ENCODE measurements at places on chromosomes 5 and 9.

DNA sequence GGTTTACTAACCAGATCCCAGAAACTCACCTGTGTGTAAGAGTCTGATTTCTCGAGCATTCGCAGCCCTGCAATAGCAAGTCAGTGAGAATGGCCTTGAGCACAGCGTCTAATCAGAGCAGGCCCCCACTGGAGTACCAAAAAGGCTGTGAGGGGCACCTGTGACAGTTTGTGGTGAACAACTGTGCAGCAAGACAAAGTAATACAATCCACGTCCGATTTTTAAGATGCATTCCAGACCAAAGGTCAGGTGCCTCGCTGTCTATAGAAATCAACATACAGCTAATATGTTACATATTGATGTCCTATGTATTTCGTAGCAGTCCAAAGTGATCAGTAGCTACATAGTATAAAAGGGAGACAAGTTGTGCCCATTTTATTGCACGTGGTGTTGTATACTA, 55.7 kb upstream of the BOD1 start:
- DNase-seq: no peak

DNA sequence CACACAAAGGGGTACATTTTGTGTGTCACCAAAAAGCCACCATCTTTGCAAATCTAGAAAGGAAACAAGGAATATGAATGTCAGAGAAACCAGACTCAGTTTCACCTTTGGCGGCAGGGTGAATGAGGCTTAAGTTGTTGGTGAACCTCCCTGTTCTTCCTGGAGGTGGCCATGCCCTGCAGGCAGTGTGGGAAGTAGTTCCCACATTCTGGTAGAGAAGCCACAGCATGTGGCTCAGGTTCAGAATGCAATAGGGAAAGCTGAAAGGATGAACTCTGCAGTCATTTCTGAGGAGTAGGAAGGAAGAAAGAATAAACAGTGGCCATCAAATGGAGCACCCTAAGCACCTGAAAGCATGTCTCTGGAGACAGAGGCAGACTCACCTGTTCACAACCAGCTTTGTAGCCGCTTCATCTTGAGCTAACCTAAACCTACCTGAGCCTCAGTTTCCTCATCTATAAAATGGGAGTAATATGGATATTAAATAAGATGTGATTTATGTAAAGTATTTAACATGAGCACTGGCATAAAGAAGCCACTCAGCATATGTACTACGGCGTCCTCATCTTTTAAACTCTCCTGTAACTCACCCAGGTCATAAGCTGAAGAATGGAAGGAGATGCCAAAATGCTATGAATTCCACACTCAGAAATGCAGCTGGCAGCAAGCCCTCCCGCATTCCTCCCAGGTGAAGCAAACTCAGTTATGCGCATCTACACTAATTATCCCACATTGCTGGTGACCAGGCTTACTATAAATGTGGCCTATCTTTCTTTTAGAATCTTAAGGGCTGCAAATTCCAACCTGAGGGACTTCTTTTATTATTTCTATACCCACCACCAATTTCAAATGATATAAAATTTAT, 86.0 kb downstream of the ZNF608 start:
- DNase-seq: no peak

DNA sequence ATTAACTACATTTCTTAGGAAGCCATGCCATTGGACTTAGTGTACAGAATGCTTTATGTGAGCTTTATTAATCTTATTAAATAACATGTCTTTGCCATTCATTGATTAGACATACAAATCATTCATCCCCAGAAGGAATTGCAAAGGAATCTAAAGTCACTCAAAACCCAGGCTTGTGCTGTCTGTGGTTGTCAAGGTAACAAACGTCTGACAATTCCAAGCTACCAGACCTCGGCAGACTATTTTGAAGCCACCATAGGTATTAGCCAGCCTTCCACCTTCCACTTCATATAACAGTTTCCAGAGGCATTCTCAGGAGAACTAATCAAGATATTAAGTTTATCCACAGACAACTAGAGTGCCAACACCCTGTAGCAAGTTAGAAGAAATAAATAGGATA, 135.2 kb upstream of the TUSC1 start:
- no peak for DNase-seq

DNA sequence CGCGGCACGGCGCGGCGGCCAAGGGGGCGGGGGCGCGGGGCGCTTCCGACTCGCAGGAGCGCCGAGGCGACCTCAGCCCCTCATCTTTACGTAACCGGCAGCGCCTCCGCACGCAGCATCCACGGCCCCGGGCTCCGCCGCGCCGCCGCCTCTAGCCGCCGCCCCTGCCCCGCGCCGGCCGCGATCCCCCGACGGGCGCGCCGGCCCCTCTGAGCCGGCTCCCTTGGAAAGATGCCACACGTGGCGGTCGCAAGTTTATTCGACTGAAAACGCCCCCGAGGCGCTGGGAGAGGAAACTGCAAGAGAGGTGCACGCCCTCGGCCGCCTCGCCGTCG, 1.0 kb downstream of the KLF9 start:
- no peak for DNase-seq

GRCh38 chr9:130112538-130113151, 58.9 kb downstream of the GPR107 start:
- DNase-seq: no peak

DNA sequence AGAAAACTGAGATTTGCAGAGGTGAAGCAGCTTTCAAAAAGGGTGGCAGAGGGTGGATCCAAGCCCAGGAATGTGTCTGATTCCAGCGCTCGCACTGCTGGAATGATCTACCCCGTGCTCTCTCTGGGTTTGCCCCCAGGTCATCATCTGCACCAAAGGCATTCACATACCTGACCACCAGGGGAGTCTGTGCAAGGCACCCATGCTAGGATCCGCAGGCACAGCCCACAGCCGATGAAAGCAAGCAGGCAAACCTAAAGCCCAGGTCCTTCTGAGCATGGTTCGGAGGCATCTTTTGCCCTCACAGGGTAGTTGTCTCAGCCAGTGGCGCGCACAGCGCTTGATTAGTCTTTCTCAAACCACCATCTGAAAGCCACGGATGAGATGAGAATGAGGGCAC, 56.6 kb downstream of the TEK start:
- no peak for DNase-seq

DNA sequence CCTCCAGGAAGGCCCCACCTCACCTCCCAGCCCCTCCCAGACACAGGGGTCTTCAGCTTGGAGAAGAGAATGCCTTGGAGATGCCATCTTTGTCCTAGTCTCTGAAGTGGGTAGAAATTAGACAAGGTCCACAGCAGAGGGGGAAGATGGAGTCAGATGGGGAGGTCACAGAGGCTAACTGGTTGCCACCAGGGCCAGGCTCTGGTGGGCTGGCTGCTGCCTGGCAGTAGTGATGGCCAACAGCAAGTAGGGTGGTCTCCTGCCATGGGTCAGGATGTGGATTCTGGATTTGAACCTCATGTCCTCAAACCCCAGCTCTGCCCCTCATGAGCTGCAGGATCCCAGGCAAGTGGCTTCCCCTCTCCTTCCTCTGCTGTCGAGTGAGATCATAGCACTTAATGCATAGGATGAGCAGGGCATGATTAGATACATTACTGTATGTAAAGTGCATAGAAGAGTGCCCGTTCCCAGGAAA, 38.7 kb upstream of the NEK6 start:
- DNase-seq: no peak

- no peak for DNase-seq
Measured at GRCh38 chr5:143051244-143052058, 281.3 kb downstream of the ARHGAP26 start.

GRCh38 chr5:34043099-34043876, at the start of gene C1QTNF3:
TSS of gene C1QTNF3 (minus strand) at chr5:34043213. CDS start at chr5:34043125, 88 bp downstream.
- peak; percentile 83 for DNase-seq

GRCh38 chr9:70020217-70020616, 23.4 kb upstream of the MAMDC2 start:
- no peak for DNase-seq

- no peak for DNase-seq
Measured at GRCh38 chr9:136352682-136353081, 10.9 kb downstream of the DNLZ start.

DNA sequence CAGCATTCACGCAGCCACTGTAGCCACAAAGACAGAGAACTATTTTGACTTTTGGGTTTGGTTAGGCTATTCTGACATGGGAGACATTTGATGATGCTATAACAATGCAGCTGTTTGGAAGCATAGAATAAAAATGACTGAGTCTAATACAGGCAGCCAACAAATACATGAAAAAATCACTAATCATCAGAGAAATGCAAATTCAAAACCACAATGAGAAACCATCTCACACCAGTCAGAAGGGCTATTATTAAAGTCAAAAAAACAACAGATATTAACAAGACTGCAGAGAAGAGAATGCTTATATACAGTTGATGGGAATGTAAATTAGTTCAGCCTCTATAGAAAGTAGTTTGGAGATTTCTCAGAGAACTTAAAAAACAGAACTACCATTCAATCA, 107.1 kb upstream of the POC5 start:
- DNase-seq: no peak

- no peak for DNase-seq
Measured at GRCh38 chr9:91986248-91986647, 36.2 kb upstream of the ROR2 start.

- DNase-seq: no peak
Measured at GRCh38 chr9:89923961-89924504, 319.2 kb downstream of the GADD45G start.
